CD4-positive, alpha-beta T cell treated with Interleukin-4 for 4 hours (primary cell): ENCODE measurements at places on chromosomes 11 and 22.

DNA sequence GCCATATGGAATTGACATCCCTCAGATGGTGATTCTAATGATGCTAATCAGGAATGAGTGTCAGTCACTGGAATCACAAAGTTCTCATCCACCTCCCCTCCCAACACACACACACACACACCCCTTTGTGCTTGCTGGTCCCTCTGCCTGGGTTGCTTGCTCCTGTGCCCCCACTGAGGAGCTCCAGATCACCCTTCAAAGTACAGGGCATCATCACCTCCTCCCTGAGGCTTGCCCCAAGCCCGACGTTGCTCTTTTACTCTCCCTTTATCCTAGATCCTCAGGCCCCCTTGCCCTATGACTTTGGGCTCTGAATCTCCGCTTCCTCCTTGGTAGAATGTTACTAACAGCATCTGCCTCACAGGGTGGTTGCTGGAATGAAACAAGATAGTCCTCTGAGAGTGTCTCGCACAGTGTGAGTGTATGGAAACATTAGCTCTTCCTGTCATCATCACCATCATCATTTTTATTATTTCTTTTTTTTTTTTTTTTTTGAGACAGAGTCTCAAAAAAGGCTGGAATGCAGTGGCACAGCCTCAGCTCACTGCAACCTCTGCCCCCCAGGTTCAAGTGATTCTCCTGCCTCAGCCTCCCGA is 3.4 kb downstream of the TOM1 start:
- no peak for DNase-seq

DNA sequence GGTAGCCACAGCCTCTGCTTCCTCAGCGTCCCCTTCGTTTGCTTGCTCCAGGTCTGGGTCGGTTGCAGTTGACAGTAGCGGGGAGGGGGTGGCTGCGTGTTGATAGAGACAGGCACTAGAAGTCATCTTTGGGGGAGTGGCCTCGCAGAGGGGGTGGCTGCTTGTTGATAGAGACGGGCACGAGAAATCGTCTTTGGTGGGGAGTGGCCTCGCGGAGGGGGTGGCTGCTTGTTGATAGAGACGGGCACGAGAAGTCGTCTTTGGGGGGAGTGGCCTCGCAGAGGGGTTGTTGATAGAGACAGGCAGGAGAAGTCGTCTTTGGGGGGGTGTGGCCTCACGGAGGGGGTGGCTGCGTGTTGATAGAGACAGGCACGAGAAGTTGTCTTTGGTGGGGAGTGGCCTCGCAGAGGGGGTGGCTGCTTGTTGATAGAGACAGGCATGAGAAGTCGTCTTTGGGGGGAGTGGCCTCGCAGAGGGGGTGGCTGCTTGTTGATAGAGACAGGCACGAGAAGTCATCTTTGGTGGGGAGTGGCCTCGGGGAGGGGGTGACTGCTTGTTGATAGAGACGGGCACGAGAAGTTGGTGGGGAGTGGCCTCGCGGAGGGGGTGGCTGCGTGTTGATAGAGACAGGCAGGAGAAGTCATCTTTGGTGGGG is 328.3 kb downstream of the TBC1D22A start:
- peak; percentile 14 for DNase-seq

DNA sequence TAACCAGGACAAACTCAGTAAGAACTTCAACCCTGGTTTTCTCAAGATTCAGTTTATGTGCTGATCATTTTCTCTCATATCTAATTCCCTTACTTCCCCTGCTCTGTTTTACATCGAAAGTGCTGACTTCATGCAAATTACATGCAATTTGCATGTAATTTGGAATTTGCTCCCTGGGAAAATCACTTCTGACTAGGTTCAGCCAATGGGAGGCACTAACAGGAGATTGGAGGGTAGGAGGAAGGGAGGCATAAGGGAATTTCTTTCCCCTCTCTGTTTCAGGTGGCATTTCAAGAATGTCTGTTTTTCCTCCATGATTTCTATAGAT is 363.3 kb upstream of the CCDC90B start:
- no peak for DNase-seq

DNA sequence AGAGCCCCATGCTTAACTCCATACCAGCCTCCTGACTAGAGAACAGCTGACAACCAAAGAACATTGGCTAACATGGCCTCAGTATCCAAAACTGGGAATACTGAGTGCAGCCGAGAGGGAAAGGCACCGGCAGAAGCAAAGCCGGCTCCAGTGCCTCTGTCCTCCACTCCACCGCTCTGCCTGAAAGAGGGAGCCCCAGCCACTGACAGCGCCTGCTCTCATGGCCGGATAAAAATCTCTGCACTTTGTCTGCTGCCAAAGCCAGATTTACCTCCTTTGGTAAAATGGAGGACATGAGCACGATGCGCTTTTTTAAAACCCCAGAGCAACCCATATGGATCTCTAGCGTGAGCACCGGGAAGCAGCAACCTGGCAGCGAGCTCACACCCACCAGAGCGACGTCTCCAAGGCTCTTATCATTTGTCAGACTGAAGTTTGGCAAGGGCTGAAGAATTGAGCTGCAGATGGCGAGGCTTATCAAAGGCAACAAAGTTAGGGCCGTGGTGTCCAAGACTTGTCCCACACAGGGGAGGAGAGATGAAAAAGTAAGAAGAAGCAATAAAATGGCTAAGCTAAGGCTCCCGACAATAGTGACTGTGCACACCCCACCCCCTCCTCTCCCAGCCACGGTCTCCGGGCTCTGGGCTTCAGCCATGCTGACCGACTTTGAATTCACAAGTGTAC is 71.4 kb downstream of the EFCAB6 start:
- no peak for DNase-seq

DNA sequence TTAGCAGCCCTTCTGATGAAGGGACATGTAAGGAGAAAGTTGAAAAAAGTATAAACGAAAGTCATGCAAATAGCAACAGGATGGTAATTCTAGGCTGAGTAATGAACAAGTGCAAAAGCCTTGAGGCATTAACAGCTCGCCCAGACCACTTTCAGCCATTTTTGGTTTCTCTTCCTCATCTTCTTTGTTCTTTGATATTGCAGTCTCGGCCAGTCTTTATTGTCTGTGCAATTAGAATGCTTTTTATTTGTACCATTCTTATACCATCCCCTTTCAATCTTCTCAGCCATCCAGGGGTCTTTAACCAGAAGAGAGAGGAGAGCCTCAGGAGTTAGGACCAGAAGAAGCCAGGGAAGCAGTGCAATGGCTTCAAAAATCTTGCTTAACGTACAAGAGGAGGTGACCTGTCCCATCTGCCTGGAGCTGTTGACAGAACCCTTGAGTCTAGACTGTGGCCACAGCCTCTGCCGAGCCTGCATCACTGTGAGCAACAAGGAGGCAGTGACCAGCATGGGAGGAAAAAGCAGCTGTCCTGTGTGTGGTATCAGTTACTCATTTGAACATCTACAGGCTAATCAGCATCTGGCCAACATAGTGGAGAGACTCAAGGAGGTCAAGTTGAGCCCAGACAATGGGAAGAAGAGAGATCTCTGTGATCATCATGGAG is 7.3 kb downstream of the TRIM34 start:
- no peak for DNase-seq

- no peak for DNase-seq
These were observed 7.4 kb downstream of the SMPD1 start for GRCh38 chr11:6397636-6398035.

DNA sequence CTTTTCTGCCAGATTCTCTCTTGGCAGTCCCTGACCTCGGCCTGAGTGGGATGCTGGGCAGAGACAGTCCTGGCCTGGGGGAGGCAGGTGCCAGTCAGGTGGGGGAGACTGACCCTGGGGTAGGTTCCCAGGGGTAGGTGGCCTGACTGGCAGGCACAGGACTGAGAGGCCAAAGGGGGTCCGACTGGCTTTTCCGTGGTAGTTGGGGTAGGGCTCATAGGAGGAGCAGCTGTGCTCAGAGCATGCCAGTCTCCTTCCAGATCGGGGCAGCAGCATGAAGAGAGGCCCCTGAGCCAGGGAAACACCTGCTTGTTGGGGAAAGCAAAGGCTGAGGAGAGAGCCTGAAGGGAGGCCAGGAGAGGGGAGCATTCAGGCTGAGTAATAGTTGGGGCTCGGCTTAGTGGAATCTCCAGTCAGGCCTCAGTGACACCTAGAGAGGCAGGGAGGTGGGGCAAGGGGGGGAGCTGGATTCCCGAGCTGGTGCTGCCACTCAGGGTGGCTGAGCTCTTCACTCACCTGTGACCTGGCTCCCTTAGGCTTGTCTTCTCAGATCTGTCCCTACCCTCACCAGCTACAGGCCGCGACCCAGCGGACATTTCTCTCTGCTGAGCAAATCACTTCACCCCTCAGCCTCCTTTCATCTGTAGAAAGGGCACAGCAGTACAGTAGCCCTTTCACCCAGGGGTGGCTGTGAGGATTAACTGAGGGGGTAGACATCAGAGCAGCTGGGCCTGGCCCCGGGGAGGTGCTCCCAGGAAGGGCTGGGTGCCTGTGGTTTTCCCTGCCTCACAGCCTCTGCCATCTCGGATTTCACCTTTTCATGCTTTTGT is 26.2 kb downstream of the MCM5 start:
- no peak for DNase-seq

- DNase-seq, result no peak
These were observed 200.1 kb upstream of the POU2AF2 start for GRCh38 chr11:111045407-111045803.

DNA sequence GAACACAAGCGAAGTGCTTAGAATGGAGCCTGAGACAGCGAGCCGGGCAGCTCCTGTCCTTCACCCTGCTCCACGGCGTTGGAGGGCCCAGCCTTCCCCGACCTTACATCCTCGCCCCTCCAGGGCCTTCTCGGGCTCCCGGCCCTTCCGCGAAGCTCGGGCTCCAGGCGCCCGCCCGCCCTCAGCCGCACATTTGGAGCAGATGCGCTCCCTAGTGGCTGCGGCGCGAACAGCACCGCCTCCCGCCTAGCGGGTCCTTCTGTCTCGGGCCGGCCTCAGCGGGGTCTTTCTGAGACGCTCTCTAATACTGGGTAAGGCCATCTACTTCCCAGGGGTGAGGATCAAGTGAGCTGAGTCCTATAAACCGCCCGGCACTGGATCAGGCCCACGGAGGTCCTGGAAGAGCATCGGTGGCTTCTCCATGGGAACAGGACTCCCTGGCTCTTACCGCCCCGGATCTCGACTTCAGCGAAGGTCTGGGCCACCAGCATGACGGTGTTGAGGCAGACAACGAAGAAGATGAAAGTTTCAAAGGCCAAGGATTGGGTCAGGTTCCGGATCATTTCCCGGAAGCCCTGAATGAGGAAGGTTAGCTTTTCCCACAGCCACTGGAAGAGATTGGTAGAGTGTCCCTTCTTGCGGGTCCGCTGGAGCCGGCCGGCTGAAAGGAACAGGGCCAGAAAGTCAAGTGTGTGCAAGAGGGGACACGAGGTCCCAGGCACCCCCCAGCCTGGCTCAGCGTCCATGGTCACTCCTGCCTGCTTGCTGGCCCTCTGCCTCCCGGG is 3.7 kb downstream of the CATSPER1 start:
- peak; percentile 51 for DNase-seq

DNA sequence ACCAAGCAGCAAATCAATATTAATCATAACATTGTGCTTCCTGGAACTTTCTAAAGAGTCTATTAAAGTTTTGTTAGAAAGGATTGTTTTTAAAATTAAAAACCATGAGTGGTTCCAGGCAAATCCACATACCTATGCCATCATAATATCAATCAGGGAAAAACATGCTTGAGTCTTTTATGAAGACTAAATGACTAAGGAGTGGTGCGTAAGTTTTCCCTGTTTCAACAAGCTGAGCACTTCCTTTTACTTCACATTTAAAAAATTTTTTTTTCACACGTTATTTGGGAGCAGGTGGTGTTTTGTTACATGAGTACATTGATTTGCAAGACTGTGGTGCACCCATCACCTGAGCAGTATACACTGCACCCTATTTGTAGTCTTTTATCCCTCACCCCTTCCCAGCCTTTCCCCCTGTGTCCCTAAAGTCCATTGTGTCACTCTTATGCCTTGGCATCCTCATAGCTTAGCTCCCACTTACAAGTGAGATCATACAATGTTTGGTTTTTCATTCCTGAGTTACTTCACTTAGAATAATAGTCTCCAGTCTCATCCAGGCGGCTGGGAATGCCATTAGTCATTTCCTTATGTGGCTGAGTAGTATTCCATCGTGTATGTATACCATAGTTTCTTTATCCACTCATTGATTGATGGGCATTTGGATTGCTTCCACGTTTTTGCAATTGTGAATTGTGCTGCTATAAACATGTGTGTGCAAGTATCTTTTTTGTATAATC is 1190.3 kb upstream of the RAG2 start:
- DNase-seq, result no peak

DNA sequence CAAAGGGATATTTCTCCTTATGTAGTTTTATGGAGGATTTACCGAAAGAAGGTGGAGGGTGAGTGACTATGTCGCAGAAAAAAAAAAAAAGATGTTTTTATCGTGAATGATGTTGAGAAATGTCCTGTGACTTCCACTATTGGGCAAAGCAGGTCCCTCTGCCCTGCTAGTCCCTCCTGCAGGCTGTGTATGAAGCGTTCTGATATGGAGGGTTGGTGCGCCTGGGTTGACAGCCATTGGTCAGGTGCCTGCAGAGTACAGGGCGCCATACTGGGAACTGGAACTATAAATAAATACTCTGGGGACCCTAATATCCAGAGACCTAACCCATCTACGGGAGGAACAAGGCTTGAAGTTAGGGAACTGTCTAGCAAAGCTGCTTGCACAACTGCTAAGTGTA is 1.5 kb downstream of the IL17RA start:
- DNase-seq, result no peak

DNA sequence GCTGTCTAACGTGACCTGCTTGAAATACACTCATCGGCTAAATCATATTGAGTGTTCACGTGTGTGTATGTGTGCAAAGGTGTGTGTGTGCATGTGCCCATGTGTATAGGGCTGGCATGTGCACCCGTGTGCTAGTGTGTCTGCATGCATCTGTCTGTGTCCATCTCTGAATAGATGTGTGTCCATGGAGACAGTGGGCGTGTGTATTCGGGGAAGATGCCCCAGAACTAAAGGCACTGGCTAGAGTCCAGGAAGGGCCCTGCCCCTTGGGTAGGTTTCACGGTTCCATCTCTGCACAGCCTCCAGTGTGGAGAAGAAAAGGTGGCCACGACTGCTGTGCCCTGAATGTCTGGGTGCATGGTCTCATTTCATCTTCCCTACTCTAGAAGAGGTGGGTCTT is 220.3 kb downstream of the MN1 start:
- no peak for DNase-seq

DNA sequence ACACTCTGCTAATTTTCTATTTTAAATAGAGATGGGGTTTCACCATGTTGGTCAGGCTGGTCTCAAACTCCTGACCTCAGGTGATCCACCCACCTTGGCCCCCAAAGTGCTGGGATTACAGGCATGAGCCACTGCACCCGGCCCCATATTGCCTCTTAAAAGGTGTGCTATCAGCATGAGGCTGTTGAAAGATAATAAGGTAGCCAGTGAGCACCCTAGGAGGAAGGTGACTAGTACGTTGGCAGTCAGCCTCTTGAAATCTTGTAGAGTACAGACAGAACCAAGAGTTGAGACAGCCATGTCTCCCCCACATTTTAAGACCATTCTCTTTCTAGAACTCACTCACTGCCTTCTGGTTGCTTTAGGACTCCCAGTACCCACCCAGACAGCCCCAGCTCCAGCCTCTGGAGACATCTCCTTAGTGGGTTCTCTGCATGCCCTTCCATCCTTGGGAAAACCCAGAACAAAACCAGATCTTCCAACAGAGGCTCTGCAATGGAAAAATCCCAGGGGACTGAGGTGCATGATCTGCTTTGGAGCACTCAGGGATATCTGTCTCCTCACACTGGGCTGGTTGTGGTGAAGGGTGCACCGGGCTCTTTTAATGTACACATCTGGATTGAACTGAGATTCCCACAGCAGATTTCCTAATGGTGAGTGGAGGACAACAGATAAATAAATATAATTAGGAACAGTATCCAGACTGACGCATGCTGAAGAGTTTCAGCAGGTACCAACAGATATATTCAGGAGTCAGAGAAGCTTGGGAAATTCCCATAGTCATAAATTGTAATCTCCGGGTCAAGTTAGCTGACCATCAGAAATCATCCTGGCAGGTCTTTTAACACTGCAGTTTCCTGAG is 49.4 kb downstream of the LRRC74B start:
- DNase-seq, result no peak
